ENCODE measurements at places on chromosomes 13 and 19.
A peak's percentile ranks its signal among the peaks of the same experiment; 100 is the strongest.

DNA sequence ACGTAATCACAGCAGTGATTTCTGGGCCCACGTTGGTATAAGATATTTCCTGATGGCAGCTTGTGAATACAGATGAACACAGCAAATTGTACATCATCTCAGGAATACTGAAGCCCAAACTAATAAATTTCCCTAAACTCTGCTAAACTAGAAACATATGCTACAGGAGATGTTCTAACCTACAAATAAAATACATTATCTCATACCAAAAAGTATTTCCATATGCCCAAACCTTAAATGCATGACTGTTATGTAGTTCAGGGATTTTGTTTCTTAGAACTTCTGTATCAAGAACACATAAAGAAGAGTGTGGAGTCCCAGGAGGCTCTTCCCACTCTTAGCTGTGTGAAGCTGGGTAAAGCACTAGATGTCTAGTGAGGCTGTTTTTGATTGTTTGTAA, 138.4 kb downstream of the RFC3 start:
- DNase-seq = no peak

- no peak for DNase-seq
Measured at GRCh38 chr19:803099-803561, 5.9 kb downstream of the PTBP1 start.

- no peak for DNase-seq
Measured at GRCh38 chr13:50353651-50354415, 338.6 kb downstream of the KCNRG start.

- DNase-seq = peak; percentile 54
Measured at GRCh38 chr13:32969516-32969941, 46.7 kb upstream of the KL start.

DNA sequence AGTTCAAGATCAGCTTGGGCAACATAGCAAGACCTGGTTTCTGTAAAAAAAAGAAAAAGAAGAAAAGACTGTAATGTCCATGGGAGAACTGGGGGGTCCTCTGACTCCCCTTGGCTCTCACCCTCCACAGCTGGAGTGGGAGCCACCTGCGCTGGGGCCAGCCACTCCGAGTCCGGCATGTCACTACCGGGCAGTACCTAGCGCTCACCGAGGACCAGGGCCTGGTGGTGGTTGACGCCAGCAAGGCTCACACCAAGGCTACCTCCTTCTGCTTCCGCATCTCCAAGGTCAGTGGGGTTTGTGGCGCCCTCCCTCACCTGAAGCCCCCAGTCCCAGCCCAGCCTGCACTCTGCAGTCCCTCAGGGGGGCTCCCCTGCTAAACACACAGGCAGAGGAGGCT, 14.7 kb downstream of the RYR1 start:
- DNase-seq = no peak

- DNase-seq = peak; percentile 90
Measured at GRCh38 chr19:872266-872951, 12.9 kb downstream of the CFD start.

DNA sequence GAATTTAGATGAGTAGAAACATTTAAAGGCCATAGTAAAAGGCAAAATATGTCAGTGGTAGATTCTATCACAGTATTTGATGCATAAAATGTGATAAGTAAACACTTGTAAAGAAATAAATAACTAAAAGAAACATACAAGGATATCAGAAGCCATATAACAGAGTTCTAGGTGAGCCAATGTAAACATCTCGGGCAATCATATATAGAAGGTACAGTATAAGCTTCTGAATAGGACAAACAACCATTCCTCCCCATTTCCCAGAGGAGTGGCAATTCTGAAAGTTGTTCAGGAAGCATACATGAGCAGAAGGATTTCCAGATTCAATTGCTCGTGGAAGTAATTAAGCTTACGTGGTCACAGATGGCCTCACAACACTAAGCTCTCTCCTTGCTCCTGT, 267.3 kb downstream of the LHFPL6 start:
- no peak for DNase-seq

- no peak for DNase-seq
Measured at GRCh38 chr19:32355309-32355708, 9.9 kb downstream of the ZNF507 start.

- no peak for DNase-seq
Measured at GRCh38 chr19:4952945-4953344, 16.0 kb upstream of the KDM4B start.

GRCh38 chr13:98299235-98299965, 122.3 kb upstream of the RNF113B start:
- DNase-seq = no peak

GRCh38 chr19:53055117-53055516, 10.6 kb downstream of the ERVV-2 start:
- DNase-seq = no peak

DNA sequence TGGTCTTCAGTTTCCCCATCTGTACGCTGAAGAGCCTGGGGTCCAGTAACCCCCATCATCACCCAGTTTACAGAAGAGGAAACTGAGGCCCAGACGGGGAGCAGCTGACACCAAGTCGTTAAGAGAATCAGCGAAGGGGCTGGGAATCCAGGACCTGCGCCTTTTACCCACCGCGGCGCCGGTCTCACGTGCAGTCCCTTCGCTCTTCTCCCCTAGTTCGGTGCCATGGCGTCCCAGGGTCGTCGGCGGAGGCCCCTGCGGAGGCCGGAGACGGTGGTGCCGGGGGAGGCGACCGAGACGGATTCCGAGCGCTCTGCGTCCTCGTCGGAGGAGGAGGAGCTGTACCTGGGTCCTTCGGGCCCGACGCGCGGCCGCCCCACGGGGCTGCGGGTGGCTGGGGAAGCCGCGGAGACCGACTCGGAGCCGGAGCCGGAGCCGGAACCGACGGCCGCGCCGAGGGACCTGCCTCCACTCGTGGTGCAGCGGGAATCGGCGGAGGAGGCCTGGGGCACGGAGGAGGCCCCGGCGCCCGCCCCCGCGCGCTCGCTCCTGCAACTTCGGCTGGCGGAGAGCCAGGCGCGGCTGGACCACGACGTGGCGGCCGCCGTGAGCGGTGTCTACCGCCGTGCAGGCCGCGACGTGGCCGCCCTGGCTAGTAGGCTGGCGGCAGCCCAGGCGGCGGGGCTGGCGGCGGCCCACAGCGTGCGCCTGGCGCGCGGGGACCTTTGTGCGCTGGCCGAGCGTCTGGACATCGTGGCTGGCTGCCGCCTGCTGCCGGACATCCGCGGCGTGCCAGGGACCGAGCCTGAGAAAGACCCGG, 698 bp downstream of the BLOC1S3 start:
- DNase-seq = peak; percentile 51

DNA sequence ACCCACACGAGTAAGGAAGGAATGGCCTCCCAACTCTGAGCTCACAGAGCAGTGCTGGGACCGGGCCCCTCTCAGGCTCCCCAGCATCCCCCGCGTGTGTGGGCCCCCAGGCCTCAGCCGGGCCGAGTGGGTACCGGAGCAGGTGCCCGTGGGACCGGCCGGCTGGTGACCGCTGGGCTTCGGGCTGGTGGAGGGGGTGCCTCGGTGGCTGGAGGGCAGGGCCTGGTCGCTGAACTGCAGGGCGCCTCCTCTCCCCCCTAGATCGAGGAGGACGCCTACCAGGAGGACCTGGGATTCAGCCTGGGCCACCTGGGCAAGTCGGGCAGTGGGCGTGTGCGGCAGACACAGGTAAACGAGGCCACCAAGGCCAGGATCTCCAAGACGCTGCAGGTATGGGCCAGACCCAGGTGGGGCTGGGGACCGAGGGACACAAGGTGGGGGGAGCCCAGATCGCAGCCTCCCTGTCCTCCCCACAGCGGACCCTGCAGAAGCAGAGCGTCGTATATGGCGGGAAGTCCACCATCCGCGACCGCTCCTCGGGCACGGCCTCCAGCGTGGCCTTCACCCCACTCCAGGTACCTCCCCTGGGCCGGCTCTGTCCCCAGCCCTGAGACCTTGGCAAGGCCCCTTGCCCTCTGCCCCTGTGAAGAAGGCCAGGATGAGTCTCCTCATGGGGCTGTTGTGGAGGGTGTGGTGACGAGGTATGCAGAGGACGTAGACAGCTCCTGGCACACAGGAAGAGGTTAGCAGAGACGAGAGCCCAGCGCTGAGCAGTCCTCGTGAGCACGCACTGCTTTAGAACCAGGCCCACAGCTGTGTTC, 8.6 kb upstream of the CNOT3 start:
- no peak for DNase-seq

DNA sequence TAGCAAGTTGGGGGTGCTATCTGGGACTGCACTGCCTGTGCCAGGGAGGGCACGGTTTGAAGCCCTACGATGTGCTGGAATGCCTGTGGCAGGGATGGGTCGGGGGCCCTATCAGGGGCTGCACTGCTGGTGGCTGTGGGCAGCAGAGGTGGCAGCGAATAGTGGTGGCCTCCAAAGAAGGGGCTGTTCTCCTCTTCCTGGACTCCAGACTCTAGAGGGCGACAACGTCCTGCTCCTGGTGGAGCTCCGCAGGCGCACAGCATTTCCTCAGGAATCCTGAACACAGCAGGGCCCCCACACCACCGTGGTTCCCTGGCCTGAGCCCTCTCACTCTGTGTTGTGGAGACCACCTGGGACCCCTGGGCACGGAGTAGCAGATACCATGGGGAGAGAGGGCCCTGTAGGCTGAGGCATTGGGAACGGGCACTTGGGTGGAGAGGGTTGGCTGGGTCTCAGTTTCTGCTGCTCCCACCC, 145.6 kb downstream of the TNFRSF19 start:
- DNase-seq = peak; percentile 53

DNA sequence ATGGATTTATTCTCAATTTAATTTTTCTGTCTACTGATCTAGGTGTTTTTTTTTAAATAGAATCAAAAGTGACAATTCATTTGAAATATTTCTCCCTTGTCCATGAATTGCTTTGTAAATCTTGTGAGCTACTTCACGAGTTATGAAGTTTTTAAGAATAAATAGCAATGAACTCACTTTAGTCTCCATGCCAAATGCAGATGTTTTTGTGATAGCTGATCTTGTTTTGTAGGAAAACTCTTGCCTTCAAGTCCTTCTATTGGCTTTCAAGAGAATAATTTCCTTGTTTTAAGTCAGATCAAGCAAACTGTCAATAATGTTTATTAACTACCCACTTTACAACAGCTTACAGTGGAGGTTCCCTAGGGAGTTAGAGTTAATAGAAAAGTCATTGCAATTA, 99.8 kb downstream of the ITGBL1 start:
- DNase-seq = no peak

DNA sequence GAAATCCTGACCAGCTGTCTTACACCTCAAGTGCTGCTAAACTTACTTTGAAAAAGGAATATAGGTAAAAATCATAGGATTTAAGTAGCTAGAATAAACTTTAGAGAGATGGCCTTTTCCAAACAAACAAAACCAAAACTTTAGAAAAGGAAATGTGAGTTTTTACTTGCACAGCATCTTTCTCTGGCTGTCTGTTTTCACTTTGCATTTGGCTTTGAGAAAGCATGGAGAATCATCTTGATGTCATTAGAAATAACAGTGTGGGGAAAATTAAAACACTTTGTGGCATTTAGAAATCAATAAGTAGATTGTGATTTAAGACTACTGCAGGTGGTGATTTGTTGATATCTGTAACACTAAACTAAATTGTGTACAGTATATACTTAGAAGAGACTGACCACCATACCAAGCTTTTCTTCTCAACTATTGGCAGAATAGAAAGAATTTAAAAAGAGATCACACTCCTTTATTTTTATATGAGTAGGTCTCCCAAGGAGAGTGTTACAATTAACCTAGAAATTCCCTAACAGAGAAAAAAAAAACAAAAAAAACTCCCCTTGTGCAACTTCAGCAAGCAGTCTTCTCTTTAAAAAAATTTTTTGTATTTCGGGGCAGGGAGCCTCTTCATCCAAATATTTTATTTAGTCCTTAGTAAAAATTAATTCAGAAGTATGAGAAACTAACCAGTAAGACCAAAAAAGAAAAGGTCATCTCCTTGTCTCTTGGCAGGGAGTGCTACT, 6.1 kb downstream of the WDFY2 start:
- DNase-seq = no peak

DNA sequence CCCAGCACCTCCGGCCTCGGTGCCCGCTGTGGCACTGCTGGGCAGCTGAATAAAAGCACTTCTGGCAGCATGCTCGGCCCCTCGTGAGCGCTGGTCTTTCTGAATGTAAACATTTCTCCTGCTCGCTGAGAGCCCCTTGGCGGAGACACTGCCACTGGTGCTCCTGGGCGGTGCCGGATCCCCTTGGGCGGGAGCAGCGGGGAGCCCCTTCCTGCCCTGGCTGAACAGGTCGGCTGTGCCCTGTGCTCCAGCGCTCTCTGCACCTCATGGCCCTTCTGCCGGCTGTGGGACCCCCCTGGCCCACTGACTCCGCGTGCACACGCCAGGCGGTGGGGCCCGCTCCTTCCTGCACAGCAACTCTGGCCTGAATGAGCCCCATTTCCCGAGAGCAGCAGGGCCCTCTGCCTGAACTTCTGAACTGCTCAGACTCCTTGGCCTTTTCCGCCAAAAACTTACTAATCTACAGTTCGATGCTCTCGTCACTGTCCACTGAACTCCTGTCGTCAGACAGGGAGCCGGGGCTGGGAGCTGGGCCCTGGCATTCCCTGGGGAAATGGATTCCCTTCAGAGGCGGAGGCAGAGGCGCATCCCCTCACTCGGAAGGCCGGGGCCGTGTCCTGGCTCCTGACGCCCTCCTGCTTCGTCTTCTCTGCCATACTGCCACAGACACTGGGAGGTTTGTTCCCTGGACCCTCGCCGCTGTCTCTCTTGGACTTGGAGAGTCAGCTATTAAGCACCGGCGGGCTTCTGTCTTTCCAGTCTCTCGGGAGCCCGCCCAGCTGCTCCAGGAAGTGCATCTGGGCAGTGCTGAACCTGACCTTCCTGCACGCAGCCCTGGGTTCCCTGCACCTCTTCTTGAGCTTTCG, 14.2 kb downstream of the RB1 start:
- DNase-seq = no peak

GRCh38 chr19:8858260-8858659, 26.1 kb downstream of the MBD3L1 start:
- DNase-seq = no peak

GRCh38 chr13:19673473-19674430, 40.3 kb downstream of the MPHOSPH8 start:
- no peak for DNase-seq

DNA sequence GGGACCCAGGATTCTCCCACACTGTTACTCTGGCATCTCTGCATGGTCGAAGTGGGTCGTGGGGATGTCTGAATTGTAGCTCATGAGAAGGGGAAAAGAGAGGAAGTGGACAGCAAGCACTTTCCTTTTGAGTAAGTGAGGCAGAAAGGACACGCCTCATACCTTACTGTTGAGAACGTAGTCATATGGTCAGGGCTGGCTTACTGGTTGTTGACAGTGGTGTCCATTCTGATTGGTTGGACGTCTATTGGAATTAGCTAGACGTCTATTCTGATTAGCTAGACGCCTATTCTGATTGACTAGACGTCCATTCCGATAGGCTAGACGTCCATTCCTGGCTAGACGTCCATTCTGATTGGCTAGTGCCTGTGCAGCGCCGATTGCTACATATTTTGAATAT, 12.4 kb downstream of the GRIN2D start:
- DNase-seq = peak; percentile 55

All from GM13976 (cell line).